ENCODE measurements at places on chromosomes 4 and X.

- DNase-seq, result no peak
These were observed 639.4 kb upstream of the INTU start for GRCh38 chr4:126993351-126993750.

- DNase-seq, result no peak
These were observed 96.0 kb upstream of the GABRG1 start for GRCh38 chr4:46219872-46220271.

DNA sequence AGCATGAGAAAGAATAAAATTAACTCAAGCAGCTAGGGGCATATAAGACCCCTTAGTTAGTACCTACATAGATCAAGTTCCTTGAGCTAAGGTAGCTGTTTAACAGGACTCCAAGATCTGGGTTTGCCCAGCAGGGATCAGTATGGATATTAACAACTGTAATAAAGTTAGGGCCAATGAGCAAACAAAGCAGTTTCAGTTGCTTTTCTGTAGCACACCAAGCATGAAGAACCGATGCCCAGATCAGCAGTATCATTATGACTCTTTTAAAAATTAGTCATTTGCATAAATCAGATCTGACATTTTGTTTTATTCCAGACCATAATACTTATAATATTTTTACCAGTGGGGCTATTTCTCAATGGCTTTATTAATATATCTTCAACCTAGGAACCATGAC, 80.9 kb downstream of the C4orf33 start:
- no peak for DNase-seq

- DNase-seq, result no peak
These were observed 79.9 kb downstream of the NHSL2 start for GRCh38 chrX:71990518-71990917.

GRCh38 chrX:150873616-150874015, 24.9 kb downstream of the CD99L2 start:
- DNase-seq, result no peak

- DNase-seq, result no peak
These were observed 40.5 kb downstream of the ANXA5 start for GRCh38 chr4:121656269-121656641.

DNA sequence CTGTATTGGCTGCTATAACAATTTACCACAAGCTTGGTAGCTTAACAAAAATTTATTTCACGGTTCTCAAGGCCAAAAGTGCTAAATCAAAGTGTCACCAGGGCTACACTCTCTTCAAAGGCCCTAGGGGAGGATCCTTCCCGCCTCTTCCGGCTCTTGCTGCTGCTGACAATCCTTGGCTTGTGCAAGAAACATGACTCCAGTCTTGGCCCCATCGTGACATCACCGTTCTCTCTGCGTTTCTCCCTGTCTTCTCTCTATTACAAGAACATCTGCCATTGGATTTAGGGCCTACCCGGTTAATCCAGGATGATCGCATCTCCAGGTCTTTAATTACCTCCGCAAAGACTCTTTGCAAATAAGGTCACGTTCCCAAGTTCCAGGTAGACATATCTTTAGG, 10.4 kb upstream of the CLCN4 start:
- DNase-seq, result peak; percentile 40

DNA sequence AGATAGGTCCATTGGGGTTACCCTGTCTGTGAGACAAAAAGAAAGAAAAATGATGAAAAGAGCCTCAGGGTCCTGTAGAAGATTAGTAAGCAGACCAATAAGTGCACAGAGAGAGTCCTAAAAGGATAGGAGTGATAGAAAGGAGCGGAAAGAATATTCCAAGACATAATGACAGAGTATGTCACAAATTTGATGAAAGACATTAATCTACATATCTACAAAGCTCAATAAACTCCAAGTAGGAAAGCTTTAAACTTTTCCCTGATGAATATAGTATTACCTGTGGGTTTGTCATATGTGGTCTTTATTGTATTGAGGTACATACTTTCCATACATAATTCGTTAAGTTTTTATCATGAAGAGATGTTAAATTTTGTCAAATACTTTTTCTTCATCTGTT, 73.7 kb downstream of the MTMR8 start:
- DNase-seq, result no peak

DNA sequence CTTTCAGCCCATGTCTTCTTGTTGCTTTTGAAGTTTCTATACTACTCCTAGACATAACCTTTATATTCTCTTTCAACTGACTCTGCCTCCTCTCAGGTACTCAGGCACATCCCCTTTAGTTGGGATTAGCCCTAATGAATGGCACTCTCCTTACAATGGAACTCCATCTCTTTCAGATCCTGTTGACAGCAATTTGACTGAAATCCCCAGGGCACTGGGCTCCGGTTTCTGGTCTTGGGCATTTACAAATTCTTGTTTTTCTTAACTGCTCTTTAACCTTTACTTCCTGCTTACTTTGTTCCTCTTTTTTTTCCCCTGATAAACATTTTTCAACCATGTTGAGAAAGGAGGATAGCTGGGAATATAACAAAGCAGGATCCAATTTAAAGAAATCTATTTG, 68.9 kb downstream of the ENOX2 start:
- DNase-seq, result no peak

GRCh38 chr4:104524591-104524990, 29.9 kb upstream of the CXXC4 start:
- no peak for DNase-seq

- no peak for DNase-seq
These were observed 28.4 kb downstream of the BOD1L1 start for GRCh38 chr4:13599159-13599558.

- DNase-seq, result no peak
These were observed 10.9 kb downstream of the NFKB1 start for GRCh38 chr4:102511830-102512605.

DNA sequence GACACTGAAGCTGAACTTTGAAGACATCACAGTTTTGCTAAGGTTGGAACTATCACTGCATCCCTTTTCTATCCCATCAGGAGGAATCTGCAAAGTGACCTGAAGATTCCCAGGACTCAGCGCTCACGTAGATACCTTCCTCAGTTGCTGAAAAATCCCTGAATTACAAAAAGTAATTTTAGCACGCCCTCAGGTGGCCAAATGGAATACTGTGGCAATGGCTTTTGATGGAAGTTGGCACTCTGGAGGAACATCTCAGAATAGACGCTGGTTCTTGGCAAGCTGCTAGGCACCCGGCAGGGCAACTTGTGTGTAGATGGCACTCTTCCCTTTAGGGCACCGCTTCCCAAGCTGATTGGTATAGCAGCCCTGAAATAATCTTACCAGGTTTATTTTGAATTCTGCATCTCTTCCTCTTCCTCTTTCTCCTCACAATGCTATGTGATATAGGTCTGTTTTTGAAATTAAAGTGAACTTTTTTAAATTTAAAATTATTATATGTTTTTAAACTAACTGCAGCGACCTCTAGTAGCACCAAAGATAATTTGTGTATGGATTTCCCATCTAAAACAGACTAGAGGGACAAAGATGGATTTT, 16.3 kb upstream of the ESX1 start:
- no peak for DNase-seq

- no peak for DNase-seq
These were observed 220.9 kb upstream of the PSAPL1 start for GRCh38 chr4:7655511-7656243.

DNA sequence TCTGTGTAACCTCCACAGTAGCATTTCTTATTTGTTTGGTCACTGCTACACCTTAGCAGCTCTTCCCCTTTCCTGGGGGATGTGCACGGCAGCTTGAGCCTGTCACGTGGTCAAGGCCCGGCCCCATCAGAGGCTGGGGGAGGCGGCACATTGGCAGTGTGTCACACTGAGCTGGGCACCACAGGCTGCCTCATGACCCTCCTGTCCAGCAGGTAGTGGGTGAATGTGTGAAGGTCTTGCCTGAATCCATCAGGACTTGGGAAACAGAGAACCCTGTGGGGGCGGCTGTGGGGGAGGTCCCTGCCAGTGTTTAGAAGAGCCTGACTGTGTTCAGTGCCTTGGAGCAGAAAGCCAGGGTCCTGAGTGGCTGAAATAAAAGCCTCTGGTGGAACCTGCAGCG, 33.2 kb downstream of the WFS1 start:
- no peak for DNase-seq

DNA sequence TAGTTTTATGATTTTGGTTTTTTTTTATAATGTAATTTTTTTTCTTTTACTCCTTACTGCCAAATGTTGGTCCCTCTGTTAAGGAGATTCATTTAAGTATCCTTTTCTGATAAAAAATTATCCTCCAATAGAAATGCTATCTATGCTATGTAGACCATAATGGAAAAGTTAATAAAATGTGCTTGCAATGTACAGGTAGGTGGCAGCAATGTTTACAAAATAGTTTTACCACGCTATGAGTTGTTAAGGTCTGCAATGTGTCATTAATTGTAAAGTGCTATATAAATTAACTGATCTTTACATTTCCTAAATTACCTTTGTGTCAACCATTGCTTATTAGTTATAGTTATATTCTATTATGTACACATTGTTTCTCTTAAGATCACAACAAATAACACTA, 3.8 kb upstream of the CENPC start:
- DNase-seq, result no peak

GRCh38 chr4:38133711-38134480, 173.7 kb downstream of the PTTG2 start:
- no peak for DNase-seq

GRCh38 chr4:7016512-7016911, 26.7 kb upstream of the TADA2B start:
- no peak for DNase-seq

DNA sequence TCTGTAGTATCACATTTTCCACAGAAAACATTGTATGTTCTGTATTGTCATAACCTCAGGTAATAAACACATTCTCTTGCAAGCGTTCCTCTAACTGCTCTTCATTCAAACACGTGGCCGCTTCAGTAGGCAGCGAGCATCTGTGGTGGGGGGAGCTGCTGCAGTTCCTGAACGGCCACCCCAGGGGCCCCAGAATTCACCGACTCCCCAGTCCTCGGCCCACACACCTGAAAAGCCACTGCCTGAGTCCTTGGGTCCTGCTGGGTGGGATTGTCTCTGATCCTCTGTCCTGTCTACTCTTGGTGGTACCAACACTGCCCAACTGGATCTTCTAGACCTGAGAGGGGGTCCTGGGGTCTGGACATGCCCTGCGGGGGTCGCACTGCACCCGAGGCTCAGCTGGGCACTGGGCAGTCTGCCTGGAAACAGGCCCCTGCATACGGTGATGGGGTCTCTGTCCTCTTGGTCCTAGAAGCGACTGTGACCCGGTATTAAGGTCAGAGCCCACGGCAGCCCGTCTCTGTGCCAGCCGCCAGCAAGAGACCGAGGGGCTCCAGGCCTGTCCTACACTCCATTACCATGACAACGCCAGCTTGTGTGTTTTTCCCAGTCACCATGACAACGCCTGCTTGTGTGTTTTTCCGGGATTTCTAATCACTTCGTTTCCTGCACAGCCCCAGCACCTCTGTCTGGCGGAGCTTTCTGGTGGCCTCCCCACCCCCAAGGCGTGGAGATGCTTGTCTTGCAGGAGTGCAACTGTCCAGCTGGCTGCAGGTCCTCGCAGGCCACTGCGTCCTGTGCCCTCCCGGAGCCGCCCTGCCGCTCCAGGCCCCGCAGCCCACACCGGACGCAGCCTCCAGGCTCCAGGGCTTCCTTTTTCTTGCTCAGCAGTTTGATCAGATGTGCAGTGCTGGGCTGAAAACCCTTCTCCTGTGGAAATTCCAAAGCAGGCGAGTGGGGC, 16.0 kb downstream of the CTBP1 start:
- no peak for DNase-seq

- DNase-seq, result no peak
These were observed 209.8 kb downstream of the CRLF2 start for GRCh38 chrX:1002611-1003010.

DNA sequence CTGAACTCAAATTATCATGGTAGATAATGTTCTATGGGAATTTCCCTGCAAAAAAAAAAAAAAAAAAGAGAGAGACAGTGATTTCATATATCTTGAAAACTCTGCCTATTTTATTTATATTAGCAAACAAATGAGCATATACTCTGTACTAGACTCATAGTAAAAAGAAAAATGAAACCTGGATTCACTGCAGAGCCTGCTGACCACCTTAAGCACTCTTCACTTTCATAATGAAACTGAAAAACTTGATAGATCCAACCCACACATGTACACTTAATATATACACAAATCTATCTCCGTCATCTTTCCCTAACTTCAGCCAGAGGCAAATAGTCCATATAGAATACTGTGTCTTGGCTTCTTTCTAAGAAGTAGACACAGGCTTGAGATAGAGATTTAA, 226.1 kb upstream of the KCNIP4 start:
- DNase-seq, result no peak

DNA sequence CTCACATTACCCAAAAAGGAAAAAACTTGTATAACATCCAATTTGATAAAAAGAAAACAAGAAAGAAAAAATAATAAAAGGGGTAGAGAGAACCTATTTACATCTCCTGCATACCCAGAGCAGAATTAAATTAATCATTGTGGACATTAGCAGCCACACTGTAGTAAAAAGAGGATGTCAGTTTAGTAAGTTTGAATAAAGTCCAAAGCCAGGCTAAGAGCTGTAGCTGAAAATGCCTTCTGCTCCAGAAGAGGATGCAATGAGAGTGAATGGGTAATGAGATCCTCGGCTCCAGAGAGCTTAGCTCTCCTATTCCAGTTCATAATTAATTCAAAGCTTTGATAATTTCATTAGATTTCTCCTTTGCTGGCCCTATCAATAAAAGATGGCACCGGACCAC, 78.2 kb downstream of the SLC10A7 start:
- DNase-seq, result no peak

DNA sequence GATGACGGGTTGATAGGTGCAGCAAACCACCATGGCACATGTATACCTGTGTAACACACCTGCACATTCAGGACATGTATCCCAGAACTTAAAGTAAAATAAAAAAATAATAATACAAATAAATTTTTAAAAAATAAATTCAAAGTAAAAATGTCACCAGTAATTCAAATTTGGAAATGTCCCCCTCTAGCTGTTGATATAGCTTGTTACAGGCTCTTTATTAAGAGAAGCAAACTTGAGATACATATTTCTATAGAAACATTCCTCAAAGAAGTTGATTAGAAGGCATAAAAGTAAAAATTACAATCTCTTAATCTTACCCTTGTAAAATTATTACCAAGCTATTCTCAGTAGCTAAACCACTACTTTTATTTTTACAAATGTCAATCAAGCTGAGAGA, 1397.0 kb downstream of the FAM133A start:
- DNase-seq, result no peak

DNA sequence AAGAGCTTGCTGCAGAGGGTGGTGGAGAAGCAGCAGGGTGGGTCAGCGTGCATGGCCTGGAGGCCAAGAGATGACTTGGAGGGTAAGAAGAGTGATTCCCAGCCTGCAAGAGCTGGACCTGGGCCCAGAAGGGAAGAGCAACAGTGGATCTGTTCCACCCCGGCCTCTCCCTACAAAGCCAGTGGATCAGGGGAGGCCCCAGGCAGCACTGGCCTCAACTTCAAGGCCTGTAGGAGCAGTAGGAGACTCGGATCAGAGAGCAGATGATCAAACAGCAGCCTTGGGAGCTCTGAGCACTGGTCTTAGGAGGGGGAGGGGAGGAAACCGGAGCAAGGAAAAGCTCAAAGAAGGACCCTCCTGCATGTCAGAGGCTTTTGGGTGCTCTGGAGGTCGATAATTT, 7.6 kb downstream of the L1CAM start:
- DNase-seq, result no peak

DNA sequence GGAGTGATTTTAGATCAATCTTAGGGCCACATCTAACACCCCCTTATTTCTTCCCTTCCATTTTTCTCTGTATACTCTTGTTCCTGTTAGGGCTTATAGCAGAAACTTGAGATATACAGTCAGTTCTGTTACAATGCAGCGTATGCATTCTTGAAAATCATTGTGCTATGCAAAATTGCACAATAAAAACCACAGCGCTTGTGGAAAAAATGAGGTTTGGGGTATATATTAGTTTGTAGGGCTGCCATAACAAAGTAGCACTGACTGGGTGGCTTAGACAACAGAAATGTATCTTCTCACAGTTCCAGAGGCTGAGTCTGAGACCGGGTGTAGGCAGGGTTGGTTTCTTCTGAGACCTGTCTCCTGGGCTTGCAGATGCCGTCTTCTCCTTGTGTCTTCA, 59.0 kb downstream of the WWC2 start:
- DNase-seq, result no peak

Data from D721Med (cell line).